DMS53 (cell line): ENCODE measurements at places on chromosomes 7 and 10.
A peak's percentile ranks its signal among the peaks of the same experiment; 100 is the strongest.

- no peak for DNase-seq
Measured at GRCh38 chr10:76763376-76763775, 874.2 kb downstream of the KCNMA1 start.

GRCh38 chr10:101818872-101819633 is 809 bp upstream of the OGA start:
- peak; percentile 93 for DNase-seq

DNA sequence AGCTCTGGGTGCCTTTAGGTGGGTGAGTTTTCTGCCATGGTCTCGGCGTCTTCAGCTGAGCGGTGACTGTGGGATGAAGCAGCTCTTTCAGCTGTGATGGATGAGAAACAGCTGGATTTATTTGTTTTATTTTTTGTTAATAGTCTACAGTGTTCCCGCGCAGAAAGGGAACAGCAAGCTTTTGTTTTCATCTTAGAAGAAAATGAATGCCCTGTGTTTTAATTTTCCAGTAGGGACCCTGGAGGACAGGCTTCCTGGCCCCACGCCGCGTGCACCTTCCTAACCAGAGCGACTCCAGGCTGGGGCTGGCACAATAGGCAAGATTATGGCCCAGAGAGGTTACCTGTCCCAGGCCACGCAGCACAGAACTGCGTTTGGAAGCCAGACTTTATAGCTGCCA is 57.6 kb downstream of the GTF2IRD1 start:
- DNase-seq, result no peak

DNA sequence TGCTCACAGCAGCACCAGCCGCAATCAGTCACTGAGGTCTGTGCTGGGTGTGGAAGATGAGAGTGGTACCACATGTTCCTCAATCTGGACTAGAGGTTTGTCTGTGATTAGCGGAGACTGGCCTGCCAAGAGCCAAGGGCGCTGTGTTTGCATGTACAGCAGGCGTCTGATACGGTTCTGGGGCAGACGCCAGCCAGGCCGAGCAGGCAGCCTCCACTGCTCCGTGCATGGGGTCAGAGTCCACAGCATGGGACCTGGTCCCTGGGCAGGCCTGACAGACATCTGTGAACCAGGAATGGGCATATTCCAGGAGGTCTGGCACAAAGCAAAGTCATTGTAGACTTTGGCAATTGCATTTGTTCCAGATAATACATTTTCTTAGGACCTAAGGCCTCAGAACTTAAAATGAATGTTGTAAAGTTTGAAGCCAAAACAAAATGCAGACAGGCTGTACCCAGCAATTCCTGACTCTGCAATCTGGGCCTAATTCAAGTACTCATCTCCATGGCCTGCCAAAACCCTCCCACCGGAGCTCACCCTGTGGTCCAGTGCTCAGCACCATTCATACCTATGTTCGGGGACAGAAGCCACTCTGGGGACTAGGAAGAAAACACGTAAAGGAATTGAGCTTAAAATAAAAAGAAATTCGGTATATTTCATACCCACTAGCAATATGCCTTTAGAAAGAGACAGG is 50.0 kb upstream of the FAM20C start:
- DNase-seq, result no peak

DNA sequence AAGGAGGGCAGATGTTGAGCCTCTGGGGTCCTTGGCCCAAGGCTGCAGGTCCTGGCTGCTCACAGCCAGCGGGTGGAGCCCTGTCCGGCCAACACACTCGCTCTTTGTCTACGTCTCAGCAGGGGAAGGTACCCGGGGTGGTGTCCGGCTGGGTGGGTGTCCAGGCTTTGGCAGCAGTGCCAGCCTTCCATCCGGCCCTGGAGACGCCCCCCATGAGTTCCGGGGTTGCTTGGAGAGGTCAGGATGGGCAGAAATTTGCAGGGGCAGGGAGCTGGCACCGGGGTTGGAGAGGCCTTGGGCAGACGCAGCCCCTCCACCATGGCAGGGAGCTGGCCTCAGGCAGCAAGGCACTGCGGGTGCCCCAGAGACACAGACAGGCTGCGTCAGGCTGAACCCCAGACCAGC is 42.2 kb upstream of the ELN start:
- no peak for DNase-seq

DNA sequence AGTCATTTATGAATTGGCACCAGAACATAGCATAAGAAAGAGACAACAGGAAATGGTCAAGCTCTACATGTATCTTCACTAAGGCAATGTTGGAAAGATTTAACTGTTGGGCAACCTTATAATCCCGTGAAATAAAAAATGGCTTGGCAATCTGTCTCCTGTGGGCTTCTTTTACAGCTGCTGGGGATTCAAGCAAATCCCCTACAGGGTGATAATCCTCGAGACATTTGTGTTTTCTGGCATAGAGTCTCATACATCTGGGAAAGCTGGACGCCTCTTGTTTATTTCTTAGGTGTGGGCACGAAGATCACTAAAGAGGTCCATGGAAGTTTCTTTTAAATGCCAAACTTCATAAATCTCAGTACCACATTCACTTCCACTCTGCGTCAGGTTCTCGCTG is 82.2 kb upstream of the GPR141 start:
- no peak for DNase-seq

- DNase-seq, result peak; percentile 59
Measured at GRCh38 chr10:31146491-31147209, 115.0 kb upstream of the ZNF438 start.

DNA sequence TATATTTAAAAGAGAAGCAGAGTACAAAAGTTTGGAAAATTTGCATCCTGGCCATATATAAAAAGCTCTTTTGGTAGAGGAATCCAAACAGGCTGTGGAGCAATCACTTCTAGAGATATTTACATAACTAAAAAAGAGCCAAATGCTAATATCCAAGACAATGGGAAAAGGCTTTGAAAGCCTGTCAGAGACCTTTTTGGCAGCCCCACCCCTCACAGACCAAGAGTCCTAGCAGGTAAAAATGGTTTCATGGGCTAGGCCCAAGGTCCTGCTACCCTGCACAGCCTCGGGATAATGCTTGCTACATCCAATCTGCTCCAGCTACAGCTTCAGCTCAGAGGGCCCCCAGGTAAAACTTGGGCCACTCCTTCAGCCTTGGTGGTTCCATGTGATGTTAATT is 430.2 kb upstream of the KCND2 start:
- DNase-seq, result no peak

GRCh38 chr10:72056932-72057751 is 31.2 kb downstream of the SPOCK2 start:
- DNase-seq, result no peak

DNA sequence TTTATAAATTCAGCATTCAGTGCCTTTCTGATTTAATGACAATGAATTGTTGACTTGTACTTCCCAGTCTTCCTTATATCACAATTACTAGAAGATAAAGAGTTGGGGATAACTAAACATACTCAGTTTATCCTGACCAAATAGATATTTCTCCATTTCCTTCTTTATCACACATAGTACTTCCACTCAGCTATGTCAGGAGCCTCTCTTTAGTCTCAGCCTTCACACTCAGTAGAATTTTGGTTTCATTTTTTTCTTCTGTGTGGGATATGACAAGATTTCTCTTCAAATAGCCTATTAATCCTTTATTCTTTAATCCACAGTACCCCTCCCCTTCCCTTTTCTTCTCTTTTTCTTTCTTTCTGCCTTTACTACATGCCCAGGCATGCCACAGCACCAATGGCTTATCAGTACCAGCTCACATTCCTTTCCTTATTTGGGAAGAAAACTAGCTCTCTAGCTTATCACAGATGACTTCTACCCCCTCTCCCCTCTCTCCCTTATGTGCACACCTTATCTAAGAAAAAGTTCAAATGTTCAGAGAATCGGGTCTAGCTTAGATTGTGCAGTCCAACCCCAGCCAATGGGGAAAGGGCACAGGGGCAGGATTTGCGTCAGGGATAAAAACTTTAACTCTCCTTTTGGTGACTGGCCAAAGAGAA is 109.0 kb downstream of the PHF14 start:
- no peak for DNase-seq

DNA sequence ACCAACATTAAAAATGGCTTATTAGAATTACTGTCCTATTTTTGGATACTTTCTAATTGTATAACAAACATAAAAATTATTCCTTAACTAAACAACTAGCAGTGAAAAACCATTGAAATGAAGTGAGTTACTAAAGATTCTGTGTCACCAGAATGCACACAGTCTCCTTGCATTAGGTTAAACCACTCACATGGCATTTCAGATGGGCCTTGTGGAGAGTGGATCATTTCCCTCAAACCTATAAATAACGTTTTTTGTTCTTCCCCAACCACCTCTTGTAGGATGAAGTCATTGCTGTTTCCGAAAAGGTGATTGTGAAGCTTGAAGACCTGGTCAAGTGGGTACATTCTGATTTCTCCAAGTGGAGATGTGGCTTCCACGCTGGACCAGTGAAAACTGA is 38.4 kb downstream of the ARID5B start:
- DNase-seq, result no peak

DNA sequence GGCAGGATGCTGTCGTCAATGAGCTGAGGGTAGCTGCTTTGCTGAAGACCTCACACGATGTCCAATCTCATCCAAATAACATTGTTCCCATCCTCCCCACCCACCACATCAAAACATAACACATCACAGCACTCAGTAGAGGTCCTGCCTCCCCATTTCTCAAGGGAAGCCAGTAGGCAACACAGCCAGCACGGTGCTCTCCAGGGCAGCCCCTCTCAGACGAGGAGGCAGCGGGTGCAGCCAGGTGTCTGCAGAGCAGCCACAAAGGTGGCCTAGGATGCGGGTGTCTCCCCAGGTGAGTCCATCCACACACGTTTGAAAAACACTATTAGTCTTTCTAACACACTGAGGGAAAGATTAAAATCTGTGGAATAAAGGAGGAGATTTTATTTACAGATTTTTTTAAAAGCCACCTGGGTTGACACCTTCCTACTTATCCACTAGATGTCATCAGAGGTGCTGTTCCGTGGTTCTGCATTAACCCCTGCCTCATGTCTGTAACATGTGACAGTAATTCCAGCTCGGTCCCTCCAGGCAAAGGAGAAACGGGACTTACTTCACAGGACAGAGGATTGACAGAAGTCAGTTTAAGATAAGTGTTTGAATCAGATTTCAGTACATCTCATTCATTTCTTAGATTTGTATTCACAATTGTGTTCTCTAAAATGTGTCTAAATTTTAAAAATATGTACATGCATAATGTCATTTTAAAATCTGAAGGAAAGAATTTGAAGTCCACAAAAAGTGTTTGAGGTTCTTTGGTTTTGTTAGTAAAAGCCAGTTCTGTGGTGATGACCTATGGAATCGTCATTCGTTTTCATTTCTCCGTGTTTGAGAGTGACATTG is 68.0 kb downstream of the LANCL2 start:
- DNase-seq, result peak; percentile 86

- no peak for DNase-seq
Measured at GRCh38 chr10:95364342-95364741, 73.5 kb upstream of the PDLIM1 start.

- peak; percentile 60 for DNase-seq
Measured at GRCh38 chr7:96174812-96175211, 147.1 kb downstream of the SLC25A13 start.

- DNase-seq, result no peak
Measured at GRCh38 chr10:10544890-10545289, 472.8 kb upstream of the CELF2 start.

DNA sequence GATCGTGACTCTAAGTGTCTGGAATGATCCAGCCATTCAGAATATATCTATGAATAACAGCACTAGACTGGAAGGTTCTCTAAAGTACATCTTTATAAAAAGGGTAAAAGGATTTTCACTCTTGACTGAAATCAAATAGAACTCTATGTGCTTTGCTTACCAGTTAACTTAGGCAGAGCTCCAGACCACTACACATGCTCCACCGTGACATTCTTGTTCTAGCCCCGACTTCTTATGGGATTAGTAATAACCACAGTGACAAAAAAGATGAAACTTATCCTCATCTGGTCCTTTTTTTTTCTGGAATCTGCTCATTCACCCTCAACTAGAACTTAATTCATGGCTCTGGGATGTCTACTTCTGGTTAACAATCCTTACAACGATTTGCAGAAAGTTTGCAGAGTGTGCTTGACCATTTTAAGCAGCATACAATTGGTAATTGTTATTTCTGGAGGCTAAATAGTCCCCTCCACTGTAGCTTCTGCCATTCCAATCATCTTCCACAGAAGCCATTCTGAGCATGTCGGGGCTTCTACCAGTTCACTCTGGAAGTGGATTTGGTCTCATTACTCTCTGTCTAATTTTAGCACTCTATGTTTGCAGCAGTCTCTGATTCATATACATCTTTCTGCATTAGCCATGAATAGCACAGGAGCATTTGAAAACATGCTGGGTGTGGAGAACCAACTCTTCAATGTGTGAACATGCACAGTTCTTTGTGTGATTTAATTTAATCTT is 163.7 kb upstream of the CDC14C start:
- no peak for DNase-seq

DNA sequence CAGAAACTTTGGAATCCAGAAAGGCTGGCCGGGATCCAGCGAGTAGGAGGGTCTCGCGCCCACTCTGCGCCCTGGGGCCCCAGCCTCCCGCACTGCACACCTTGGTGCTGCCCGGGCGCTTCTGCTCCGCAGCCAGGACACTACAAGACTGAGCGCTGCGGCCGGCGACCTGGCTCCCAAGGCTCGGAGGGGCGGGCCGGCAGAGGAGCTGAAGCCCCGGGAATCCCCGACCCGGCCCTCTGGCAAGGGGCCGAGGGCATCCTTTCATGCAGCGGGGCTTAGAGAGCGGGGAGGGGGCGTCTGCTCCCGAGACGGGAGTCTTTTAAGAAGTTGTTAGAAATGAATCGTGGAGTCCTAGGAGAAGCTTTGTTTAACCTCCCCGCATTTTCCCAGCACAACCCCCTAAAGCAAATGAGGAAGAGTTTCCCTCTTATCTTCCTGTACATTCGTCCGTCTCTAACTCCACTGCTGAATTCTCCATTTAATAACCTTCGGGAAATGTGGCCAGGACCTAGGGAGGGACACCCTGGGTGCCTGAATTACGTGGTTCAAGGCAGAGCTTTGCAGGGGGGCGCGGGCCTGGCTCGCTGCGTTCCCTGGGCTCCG is 1.1 kb downstream of the VWC2 start:
- DNase-seq, result peak; percentile 53
